ENCODE measurements at places on chromosomes 12 and 14.

- no peak for DNase-seq
Measured at GRCh38 chr14:46322730-46323403, 328.7 kb downstream of the RPL10L start.

GRCh38 chr12:94676031-94676641, 25.8 kb upstream of the TMCC3 start:
- DNase-seq, result no peak

GRCh38 chr12:9273276-9273675, 65.1 kb upstream of the PZP start:
- no peak for DNase-seq

DNA sequence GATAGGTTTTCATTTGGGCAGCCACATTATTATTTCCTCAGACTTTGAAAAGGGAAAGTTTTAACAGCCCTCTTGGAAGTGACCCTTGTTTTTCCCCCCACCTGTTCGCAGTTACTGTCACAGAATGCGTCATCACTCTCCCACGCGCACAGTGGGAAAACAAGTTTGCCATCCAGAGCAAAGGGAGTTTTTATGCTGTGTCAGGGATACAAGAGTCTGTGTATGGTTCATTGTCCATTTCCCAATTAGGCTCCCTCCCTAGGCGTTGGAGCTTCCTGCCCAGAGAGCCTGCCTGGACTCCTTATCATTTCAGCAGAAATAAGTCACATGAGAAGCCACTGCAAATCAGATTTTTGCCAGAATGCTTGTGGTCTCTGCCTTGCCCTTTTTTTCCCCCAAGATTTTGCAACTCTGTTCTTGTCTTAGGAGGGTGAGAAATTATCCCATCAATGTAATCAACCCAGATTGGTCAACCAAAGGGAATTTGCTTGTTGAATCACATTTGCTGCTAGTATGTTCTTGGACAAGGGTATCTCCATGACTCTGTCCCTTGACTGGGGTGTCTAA, 104.1 kb downstream of the IGF1 start:
- DNase-seq, result no peak
